ELR (cell line): ENCODE measurements at places on chromosomes 3 and 15.

DNA sequence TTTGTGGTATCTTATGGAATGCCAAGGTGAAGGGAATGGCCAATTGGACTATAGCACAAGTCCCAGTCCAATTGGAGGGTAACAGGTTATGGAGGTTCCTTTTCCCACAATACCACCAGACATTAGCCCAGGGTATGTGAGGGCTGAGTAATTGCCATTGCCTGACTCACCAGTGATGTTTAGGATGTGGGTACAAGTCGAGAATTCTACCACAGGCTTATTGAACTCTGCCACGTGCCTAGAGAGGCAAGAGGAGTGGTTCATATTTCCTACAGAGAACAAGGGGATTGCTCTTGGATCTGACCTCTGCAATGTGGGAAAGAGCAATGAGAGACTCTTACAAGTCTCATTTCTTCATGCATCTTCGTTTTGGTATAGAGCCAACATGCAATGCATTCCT lies 85.0 kb upstream of the XCR1 start:
- DNase-seq: peak; percentile 94

DNA sequence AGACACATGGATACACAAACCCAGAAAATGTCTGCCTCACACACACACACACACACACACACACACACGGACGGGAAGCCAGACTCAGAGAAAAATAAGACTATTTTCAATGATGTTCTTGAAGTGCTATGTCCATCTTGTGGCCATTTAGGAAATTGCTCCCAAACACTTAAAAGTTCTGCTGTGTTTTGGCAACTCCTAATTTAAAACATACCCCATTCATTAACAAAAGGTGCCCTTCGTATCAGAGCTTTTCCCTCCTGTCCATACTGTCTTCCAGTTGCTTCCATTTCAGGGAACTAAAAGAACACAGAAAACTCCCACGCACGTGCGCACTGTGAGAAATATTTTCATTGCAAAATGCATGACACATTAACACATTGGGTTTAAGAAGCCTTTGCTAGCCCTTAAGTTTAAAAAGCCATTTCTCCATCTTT lies 44.6 kb downstream of the SLC12A1 start:
- DNase-seq: peak; percentile 75

DNA sequence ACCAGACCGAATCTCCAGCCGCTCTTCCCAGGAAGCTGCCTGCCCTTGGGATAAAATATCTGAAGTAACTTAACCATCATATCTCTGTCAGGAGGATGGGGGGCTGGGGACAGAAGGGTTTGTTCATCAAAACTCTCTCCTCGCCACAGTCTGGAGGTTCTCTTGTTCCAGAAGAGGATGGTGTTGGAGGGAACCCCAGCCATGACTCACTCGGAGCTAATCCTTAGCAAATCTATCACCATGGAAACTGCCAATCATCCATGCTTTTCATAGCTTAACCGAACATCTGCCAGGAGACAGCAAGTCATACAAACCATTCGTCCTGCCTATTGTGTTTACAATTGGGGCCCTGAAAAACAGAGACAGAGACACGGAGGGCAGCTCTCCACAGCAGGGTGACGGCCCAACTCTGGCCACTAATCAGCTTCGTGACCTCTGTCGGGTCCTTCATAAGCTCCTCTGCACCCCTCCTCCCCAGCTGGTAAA lies 73.8 kb upstream of the HEG1 start:
- peak; percentile 98 for DNase-seq

GRCh38 chr3:123089611-123090331 lies 22.9 kb downstream of the PDIA5 start:
- no peak for DNase-seq
